ENCODE measurements at places on chromosomes 16 and 17.

DNA sequence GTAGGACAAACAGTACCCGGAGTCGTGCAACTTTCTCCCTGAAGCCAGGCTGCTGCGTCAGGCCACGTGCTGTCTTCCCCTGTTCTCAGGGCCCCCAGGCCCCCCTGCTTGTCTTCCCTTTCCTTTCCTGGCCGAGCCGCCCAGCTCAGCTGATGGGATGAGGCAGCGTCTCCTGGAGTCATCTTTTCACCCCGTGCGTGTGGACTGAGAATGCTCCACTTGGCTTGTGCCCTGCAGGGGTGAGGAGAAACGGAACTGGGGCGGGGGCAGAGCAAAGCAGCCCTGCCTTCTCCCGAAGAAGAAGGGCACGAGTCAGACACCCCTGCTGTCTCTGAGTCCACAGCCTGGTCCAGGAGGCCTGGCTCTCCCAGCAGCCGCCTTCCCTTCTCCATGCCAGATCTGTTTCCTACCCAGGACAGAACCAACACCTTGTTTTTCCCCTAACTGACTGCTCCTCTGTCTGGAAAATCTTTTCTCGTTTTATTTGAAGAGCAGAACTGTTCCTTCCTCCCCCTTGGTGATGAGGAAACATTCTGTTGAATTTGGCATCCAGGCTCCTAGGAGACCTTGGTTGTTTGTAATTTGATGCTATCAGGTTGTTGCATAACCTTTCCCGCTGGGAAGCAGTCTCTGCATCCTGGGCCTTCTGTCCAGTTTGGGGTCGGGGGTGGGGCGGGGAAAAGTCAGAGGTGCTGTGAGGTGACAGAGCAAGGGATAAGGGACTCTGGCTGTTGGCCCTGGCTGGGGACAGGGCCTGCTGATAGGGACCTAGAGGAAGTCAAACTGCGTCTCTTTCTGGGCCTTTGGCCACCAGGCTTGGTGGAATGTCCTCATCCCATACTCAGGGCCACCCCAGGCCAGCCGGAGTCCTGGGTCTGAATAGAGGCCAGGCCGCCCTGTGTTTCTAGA lies 78.8 kb downstream of the WIPI1 start:
- no peak for DNase-seq

- DNase-seq, result no peak
These were observed 42.1 kb downstream of the NOG start for GRCh38 chr17:56635641-56636040.

DNA sequence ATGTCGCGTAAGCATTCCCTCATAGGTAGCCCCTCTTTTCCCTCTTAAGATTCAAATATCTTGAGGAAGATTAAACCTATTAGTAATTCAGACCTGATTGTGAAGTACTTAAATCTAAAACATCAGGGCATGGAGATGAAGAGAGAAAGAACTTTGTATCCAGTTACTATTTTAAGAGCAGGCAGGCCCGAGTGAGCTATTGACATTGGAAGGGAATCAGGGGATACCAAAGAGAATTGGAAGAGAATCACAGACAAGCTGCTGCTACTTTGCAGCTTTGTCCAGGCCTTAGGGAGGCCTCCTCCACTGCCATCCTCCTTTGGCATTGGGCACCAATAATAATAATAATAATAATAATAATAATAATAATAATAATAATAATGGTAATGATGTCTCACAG lies 170.5 kb downstream of the MRTFB start:
- no peak for DNase-seq

- no peak for DNase-seq
These were observed 833.6 kb upstream of the CDH8 start for GRCh38 chr16:62869837-62870236.

DNA sequence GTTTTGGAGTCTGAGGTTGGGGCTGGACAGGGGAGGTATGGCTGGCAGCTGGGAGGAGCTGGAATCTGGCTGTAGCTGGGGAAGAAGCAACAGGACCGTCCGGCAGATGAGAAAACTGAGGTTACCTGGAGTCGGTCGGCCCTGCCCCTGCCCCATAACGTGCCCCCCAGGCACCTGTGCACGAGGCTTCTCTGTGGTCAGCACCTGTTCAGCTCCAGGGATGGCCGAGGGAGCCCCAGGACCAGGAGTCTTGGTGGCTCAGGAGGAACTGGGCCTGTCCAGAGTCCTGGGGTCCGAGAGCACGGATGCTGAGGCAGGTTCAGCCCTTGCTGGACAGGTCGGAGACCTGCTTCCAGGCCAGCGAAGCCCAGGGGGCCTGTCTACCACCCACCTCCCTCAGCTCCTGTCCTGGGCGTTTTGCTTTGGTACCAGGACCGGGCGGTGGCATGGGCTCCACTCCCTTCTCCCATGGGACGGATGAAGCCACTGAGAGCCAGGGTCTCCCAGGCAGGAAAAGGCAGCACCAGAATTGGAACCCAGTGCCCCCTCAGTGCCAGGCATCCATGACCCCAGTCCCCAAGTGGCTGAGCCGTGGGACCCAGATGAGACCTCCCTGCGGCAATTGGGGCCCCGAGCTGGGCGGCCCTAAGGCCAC lies 17.1 kb upstream of the CBFA2T3 start:
- DNase-seq, result no peak

- DNase-seq, result no peak
These were observed 182.8 kb upstream of the HS3ST3A1 start for GRCh38 chr17:13784434-13785095.

GRCh38 chr17:32569171-32570080 lies 82.6 kb downstream of the CDK5R1 start:
- peak; percentile 100 for DNase-seq

- DNase-seq, result peak; percentile 72
These were observed at the start of gene CES4A for GRCh38 chr16:66988197-66988788. Gene CES4A, plus strand, starts transcription at chr16:66988589. Its CDS starts 184 bp downstream, at chr16:66988773.

DNA sequence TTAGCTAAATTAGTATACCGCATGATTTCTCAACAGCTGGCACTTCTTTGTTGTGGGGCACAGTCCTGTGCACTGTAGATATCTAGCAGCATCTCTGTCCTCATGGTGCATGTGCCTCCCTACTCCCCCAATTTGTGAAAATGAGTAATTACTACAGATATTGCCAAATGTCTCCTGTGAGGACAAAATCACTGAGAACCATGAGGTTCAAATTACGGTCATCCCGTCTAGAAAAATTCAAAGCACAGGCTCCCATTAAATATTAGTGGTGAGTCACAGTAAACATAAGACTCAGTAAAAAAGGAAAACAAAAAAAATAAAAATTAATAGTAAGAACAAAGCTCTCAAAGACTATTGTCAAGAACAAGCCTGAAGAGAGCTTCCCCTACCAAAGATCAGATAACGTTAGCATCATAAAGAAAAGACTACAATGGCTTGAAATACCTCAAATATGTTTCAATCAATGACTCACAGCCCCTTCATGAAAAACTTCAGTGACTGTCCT lies 57.8 kb downstream of the STH start:
- peak; percentile 63 for DNase-seq

GRCh38 chr16:88969361-88969831 lies 7.6 kb downstream of the CBFA2T3 start:
- DNase-seq, result no peak

DNA sequence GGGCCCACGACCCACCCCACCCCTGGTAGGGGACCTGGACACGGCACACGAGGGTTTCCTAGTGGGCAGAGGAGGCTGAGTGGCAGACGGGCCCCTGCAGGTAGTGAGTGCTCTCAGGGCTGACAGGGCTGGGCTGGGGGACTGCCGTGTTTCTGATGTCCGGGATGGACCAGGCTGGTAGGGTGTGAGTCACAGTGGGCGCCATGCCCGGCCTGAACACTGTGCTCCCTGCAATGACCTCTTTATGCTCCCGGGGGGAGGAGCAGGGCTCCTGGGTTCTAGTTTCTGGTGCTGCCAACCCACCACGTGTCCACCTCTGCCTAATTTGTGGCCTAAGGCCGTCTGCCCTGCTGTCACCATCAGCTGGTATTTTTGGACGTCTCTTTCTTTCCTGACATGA lies 26.3 kb downstream of the ARHGAP23 start:
- DNase-seq, result no peak

GRCh38 chr17:27657620-27658019 lies 26.6 kb downstream of the LGALS9 start:
- DNase-seq, result peak; percentile 10

DNA sequence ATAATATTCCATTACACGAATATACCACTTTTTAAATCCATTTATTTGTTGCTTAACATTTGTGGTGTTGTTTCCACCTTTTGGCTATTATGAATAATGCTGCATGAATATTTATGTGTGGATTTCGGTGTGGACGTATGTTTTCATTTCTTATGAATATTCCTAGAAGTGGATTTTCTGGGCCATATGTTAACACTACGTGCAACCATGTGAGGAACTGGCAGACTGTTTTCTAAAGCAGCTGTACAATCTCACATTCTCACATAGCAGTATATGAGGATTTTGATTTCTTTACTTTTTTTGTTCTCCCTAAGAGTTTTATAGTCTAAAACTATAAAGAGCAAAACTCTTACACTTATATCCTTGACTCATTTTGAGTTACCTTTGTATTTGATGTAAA lies 143.4 kb downstream of the MAP2K4 start:
- no peak for DNase-seq

GRCh38 chr17:66270106-66270505 lies 32.3 kb upstream of the PRKCA start:
- no peak for DNase-seq

- no peak for DNase-seq
These were observed 95.2 kb downstream of the CCDC182 start for GRCh38 chr17:57649731-57650484.

GRCh38 chr17:40320756-40321523 lies 12.0 kb downstream of the RARA start:
- no peak for DNase-seq

DNA sequence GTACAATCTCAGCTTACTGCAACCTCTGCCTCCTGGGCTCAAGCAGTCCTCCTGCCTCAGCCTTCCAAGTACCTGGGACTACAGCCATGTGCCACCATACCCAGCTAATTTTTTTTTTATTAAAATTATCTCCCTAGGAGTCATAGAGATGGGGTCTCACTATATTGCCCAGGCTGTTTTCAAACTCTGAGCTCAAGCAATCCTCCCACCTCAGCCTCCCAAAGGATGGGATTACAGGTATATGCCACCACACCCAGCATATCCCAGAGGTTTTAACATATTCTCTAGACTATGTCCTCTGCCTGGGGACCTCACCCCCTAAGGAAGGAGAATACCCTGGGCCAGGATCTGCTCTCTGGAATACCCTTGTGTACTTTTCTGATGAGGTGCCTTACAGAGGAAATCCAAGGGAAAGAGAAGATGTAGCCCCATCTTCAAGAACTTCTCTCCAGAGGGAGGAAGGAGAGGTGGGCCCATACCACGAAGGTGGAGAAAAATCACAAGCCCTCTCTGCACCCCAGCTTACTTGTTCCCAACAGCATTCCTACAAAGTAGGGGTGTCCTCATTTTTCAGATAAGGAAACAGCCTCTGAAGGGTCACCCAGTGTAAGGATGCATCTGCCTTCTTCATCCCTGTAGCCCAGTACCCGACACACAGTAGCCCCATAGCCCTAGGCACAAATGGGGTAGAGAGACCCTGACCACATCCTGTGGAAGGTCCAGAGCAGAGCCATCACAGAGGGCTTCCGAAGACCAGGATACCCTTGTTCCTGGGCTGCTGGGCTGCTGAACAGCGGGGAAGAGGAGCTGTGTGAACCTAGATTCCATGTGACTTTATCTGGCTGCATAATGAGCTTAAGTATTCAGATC lies 151.6 kb downstream of the SOCS1 start:
- no peak for DNase-seq

DNA sequence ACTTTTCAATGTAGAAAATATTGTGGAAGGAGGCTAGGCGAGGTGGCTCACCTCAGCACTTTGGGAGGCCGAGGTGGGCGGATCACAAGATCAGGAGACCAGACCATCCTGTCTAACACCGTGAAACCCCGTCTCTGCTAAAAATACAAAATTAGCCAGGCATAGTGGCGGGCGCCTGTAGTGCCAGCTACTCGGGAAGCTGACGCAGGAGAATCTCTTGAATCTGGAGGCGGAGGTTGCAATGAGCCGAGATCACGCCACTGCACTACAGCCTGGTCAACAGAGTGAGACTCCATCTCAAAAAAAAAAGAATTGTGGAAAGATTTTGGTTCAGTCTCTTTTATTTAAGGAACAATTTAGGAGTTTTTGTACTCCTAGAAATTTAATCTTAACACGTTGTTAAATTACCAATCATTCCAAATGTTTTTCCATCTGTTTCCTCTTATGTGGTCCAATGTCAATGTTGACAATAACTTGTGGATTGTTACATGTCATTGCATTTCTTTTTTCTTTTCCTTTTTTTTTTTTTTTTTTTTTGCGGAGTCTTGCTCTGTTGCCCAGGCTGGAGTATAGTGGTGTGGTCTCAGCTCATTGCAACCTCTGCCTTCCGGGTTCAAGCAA lies 124.6 kb upstream of the HAS3 start:
- DNase-seq, result no peak

DNA sequence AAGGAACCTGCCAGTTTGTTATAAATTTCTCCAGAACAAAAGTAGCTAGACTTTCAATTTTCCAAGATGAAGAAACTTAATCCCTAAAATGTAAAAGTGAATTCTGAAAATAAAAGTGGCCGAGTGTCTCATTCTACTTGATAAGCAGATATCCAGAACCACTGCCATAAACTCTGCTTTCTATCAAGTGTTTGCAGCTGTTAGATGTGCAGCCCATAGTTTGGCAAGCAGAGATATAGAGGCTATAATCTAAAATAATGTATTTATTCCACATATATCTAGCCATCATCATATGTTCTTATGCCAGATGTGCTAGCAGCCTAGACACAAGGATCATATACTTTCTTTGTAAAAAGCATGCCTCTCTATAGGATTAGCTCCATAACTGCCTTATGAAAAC lies 14.7 kb upstream of the FBXL20 start:
- DNase-seq, result no peak

DNA sequence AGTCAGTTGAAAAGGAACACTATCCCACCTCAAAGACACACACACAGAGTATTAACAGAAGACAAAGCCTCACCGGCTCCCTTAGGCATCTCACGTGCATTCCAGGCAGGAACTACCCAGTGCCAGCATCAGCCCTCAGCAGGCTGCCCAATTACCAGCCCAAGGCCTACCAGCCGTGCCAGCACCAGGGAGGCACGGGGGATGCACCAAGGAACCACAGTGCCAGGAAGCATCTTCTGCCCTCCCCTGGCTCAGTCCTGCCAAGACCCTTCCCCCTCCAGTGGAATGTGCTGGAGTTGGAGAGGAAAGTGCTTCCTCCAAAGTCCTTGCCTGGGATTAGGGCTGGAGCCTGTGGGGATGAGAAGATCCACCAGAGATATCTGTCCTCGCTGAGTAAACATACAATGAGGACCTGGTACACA lies 11.0 kb upstream of the KRT19 start:
- no peak for DNase-seq

DNA sequence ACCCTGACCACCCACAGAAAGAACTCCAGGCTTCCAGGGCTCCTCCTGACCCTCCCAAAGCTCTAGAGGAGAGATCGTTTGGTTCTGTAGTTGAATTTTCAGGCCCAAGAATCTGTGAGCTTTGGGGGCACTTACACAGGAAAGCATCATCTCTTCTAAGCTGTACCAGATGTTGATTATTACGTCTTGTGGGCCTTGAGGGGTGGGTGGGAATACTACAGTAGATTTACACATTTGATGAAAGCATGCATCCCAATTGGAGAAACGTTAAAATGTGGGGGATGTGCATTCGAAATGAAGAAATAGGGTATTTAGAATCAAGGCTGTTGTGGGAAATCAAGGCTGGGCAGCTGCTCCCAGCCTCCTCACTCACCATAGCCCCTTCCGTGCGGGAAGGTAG lies 61.9 kb downstream of the MGAT5B start:
- no peak for DNase-seq

- no peak for DNase-seq
These were observed 947.5 kb downstream of the CDH11 start for GRCh38 chr16:64174327-64174726.
